ENCODE measurements at places on chromosomes 4 and X.
A peak's percentile ranks its signal among the peaks of the same experiment; 100 is the strongest.

- DNase-seq: no peak
Observed at GRCh38 chr4:102263024-102263787, 82.1 kb downstream of the SLC39A8 start.

- no peak for DNase-seq
Observed at GRCh38 chrX:72306085-72306801, 529 bp upstream of the CITED1 start.

GRCh38 chr4:155974996-155975395, 21.3 kb upstream of the CTSO start:
- no peak for DNase-seq

DNA sequence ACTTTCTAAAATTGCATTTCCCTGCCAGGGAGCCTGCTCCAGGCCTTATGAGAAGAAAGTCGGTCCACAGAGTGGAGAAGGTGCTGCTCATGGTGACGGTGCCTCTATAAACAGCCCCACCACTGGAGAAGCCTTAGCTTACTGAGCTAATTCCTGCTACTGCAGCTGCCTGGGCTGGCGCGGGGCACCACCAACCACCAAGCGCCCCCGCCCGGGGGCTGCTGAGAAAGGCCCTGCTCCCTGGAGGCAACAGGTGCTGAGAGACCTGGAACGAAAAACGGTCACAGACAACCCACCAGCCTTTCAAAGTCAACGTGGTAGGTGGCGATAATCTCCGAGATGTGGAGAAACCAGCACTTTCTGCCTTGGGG, 2.9 kb downstream of the HCFC1 start:
- peak; percentile 57 for DNase-seq

- no peak for DNase-seq
Observed at GRCh38 chrX:9847071-9847470, 60.8 kb downstream of the SHROOM2 start.

- DNase-seq: no peak
Observed at GRCh38 chrX:48864210-48864609, 28.8 kb upstream of the PCSK1N start.

- no peak for DNase-seq
Observed at GRCh38 chr4:67935888-67936287, 27.4 kb downstream of the TMPRSS11A start.

DNA sequence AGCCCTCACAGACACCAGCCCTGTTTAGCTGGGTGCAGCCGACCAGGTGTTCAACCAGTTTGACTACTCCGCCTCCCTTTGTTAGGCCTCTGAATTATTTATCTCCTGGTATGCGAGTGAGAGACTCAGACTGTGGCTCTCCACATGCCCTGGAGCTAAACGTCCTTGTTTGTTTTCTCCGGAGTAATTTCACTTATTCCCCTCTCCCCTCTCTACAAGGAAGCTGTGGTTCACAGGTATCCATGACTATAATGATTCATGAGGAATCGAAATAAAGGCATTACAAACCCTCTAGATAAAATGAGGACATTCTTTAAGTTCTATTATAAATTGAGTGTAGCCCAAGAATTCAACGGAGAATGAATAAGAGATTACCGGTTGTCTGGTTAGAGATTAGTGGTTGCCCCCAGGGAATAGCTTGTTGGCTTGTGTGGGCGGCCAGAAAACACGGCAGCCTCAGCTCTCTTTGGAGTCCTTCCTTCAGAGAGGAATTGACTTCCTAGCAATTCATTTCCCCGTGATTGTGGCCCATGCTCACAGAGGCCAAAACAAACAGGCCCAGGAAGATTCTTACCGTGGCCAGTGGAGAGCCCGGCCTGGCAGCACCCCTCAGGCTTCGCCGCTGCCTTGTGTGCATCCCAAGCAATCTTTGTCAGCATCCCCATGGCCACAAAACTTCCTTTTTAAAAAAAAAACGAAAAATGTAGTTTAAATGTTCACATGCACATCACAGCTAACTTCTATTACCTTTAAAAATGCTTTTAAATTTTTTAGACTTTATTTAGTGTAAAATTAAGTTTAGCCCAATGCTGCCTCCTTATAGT, 60.2 kb upstream of the CBR4 start:
- peak; percentile 66 for DNase-seq

DNA sequence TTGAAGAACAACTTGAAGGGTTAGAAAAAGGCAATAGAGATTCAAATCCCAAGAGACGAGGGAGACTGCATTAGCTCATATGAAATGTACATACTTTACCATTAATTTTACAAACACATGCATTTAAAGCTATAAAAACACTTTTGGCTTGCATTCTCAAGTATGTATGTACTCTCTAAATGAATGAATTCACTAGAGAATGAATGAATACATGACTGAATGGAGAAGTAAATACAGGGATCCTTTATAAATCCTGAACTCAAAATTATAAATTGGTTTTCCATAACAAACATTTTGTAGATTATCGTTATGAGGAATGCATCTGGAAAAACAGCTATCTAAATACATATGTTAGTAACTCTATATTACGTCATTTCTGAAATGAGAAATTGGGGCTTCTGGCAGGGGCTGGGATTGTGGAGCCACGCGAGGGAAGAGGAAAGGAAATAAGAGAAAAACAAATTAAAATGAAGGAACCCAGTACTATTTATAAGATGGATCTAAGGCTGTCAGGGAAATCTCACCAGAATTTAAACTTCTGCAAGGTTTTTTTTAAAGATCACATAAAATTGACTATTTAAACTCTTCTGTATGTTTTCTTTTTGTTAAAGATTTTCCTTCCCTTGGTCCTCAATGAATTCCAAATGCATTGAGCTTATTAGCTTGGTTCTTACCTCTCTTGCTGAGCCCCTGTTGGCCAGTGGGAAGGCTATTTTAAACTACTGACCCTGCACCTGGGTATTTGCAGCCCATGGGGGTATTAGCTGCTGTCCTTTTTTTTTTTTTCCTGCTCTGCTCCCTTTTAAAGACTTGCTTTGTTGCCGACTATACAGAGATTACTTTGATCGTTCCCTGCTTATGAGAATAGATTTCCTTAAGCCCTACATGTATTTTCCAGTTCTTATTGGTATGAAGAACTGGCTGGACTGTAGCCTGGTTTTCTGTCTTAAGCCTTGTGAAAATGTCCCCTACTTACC, 207.8 kb downstream of the ADGRL3 start:
- no peak for DNase-seq

GRCh38 chrX:119763181-119763580, 4.8 kb downstream of the SOWAHD start:
- DNase-seq: no peak

DNA sequence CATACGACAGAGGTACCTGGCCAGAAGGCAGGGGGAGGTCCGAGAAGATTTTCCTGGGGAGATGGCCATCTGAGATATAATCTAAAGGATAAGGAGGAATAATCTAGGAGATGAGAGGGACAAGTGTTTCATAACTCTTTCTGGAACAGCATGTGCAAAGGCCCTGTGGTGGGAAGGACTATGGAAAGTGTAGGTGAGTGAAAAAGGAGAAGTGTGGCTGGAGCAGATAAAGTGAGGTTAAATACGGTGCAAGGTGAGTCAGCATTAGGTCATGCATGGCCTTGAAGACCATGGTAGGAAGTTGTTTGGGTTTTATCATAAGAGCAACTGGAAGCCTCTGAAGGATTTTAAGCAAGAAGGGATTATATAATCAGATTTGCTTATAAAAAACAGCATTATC, 34.6 kb upstream of the MTM1 start:
- DNase-seq: no peak

- DNase-seq: no peak
Observed at GRCh38 chrX:4638036-4638435, 924.6 kb upstream of the PRKX start.

- peak; percentile 72 for DNase-seq
Observed at GRCh38 chrX:35919536-35920309, at the start of gene CFAP47. CFAP47 (plus strand) TSS chrX:35919734; CDS start chrX:35919800, 66 bp downstream.

- DNase-seq: no peak
Observed at GRCh38 chr4:10371121-10371520, 86.1 kb downstream of the ZNF518B start.

DNA sequence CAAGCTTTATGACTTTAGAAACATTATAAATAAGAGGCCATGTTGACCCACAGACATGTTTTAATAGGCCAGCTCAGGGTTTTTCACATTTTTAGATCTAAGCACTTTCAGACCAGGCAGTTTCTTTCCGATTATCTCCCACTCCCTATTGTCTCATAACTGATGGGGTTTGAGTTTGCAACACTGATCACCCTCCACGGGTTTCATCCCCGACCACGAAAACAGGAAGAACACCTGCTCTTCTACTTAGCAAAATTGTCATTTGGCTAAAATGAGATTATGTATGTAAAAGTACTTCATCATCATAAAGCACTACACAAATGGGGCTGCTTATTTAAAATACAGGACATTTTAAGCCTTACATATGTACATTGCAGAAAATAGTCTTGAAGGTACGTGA, 407.9 kb downstream of the HNRNPD start:
- no peak for DNase-seq

DNA sequence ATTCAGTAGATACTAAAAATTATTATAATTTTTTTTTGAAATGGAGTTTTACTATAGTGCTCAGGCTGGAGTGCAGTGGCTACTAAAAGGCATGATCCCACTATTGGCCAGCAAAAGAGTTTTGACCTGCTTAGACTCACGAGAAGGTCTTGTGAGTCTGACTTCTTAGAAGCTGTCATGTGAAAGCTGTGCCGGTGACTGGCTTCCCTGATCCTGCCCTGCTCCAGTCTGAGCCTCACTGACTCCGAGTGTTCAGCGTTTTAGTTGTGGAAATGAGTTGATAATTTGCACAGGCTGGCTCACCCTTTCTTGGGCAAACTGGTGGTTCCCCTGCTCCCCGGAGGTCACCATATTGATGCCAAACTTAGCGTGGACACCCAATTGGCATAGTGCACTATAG, 16.4 kb upstream of the CXCL8 start:
- no peak for DNase-seq

DNA sequence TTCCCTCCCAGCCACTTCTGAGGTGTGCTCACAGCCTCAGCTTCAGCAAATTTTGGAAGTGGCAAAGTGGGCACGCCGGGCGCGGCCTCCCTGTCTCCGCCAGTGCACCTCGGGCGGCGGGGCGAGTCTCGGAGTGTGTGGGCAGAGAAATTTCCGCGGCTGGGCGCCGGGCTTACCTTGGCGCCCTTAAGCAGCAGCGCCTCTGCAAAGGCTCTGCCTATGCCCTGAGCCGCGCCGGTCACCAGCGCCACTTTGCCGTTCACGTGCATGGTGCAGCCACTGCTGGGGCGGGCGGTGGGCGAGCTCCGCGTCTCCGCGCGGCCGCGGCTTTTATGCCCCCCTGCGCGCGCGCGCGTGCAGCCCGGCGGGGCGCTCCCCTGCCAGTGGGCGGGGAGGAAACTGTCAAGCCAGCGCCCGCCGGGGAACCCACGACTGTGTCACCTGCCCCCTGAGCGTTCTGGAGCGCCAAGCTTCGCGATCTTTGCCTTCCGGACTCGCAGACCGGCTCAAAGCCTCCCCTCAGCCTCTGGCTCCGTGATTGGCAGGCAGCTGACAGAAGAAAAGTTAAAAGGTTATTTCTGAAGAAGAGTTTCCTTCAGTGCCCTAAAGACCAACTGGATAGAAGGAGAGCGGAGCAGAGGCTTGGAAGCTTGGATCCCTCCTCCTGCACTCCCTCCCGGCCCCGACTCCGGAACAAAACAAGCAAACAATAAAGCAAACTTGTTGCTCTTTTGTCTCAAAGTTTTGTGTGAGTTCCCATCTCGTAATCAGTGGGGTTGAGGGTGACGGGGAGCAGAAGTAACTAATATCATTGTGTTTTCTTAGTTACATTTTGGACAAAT, at the start of gene HPGD:
HPGD (minus strand) TSS at position 306 of the 842 bp plus-strand sequence; CDS start at position 269, 37 bp downstream.
- DNase-seq: peak; percentile 67

DNA sequence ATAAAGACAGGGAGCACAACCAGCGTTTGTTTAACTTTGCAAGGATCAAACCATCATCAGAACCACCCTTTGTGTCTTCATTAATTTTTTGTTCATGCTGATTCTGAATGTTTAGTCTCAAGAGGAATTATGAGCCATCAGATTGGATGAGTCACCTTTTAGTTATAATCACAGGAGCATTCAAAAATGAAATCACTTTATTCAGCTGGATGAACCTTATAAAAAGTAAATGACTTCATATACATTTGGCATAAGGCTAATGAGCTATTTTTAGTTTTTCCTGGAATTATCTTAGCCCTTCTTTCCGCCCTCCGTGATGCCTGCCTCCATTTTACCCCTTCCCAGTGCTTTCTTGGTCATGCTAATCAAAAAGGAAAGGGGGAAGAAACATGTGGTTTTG, 103.6 kb downstream of the SORBS2 start:
- no peak for DNase-seq

- DNase-seq: no peak
Observed at GRCh38 chr4:86107112-86107511, 252.7 kb downstream of the MAPK10 start.

- DNase-seq: no peak
Observed at GRCh38 chr4:53101191-53101581, 239.1 kb downstream of the RASL11B start.

- no peak for DNase-seq
Observed at GRCh38 chr4:174697896-174698295, 131.2 kb downstream of the GLRA3 start.

- DNase-seq: no peak
Observed at GRCh38 chr4:47367761-47368160, 95.7 kb downstream of the COMMD8 start.

DNA sequence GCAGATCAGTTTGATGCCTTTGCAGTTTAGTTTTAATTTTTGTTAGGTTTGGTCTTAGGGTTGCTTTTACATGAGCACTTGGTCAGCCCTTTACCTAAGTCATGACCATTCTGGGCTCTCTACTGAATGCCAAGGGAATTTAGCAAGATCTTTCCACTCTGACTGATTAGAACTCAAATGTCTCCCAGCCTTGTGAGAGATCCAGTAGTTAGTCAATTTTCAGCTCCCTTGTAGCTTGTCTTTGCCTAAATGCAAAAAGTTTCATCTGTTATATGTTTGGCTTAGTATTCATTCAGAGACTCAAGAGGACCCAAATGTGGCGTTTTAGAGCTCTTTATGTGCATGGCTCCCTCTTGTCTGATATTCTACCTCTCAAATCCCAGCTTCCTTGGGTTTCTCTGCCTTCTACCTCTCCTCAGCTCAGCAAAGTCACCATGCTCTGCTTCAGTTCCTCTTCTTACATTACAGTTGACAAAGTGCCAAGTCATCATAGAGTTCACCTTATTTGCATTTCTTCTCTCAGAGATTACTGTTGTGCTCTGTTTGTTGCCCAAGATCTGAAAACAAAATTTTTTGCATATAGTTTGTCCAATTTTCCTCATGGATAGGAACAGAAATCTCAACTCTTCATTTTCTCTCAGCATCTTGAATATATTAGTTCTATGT, 17.5 kb upstream of the JAKMIP1 start:
- DNase-seq: no peak

Data from aorta (tissue), 5 donors.